Bronchial epithelial cell (primary cell): ENCODE measurements at places on chromosomes 4 and X.
A peak's percentile ranks its signal among the peaks of the same experiment; 100 is the strongest.

GRCh38 chr4:52010986-52011385 is 9.2 kb downstream of the LRRC66 start:
- DNase-seq, result no peak

GRCh38 chr4:187470061-187470460 is 525.5 kb upstream of the ZFP42 start:
- DNase-seq, result no peak

- peak; percentile 16 for DNase-seq
These were observed 207.4 kb downstream of the TMA16 start for GRCh38 chr4:163701916-163702315.

DNA sequence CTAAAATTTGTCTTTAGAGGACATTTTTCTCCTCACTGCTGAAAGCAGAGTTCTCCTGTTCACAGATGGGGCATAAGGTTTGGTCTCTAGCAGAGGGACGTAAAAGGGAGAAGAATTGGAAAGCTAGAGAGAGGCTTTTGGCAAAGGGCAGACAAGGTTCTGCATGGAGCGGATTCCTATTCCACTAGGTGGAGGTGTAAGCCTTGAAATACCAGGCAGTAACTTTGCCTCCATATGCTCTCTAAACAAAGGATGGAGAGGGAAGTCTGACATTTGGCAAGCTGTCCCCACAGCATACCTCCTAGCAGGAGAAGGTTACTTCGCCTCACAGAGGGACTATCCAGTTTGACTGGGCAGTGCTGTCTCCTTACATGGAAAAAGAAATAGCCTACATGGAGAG is 174.7 kb downstream of the DACH2 start:
- no peak for DNase-seq

DNA sequence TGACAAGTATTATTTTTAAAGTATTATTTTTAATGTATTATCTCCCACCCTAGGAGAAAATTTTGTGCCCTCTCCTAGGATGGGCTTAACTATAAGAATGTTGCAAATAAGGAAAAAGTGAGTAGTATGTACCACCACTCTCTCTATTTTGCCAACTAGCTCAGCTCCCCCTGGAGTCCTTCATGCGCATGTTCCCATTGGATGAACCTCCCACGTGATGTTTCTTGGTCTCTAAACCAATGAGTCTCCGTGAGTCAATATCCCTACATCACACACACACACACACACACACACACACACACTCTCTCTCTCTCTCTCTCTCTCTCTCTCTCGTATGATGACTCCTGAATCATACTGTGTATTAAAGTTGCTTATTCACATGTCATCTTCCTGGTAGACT is 129.7 kb upstream of the ZFP42 start:
- DNase-seq, result no peak

DNA sequence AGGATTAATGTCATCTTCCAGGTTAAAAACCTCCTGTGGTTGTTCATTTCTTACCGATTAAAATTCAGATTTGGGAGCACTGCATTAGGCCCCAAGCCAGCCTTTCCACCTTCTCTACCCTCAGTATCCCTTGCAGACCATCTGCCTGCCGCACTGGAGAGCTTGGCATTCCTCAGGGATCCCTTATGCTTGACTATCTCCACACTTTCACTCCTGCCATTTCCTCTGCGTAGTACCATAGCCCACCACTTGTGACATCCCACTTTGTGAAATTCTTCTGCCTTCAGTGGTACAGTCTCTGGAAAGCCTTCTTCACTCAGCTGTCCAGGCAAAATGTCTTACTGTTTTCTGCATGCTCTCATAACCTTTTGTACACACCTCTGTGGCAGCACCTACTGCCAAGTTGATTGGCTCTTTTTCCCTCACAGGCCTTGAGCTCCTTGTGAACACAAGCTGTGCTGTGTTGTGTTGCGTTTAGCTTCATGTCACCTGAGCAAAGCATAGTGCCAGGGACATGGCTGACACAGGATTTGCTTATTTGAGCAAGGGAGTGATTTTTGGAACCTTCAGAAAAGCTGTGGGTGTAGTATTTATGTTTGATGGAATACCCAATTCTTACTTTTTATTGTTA is 156.4 kb downstream of the ARX start:
- DNase-seq, result no peak

DNA sequence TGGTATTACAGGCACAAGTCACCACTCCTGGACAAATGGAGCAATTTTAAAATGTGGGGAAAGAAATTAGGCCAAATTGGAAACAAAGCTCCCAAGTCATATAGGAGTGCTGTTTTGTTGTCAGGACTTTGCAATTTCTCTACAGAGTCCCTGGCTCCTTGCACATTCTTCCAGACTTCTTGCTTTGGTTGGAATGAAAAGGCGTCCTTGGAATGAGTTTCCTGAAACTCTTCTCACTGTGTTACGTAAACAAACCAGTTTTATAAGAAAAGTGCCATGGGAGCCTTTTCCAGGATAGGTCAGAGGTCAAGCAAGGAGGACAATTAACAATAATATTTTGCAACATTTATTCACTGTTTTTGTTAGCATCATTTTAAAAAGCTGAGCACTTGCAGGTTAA is 32.4 kb upstream of the KIT start:
- DNase-seq, result no peak

GRCh38 chrX:119942173-119942819 is 1.3 kb downstream of the NKAP start:
- no peak for DNase-seq

GRCh38 chrX:33434256-33435092 is 223.1 kb upstream of the DMD start:
- peak; percentile 40 for DNase-seq

GRCh38 chr4:41281038-41281634 is 24.4 kb downstream of the UCHL1 start:
- peak; percentile 73 for DNase-seq

GRCh38 chrX:131187206-131187605 is 101.9 kb downstream of the IGSF1 start:
- DNase-seq, result no peak

DNA sequence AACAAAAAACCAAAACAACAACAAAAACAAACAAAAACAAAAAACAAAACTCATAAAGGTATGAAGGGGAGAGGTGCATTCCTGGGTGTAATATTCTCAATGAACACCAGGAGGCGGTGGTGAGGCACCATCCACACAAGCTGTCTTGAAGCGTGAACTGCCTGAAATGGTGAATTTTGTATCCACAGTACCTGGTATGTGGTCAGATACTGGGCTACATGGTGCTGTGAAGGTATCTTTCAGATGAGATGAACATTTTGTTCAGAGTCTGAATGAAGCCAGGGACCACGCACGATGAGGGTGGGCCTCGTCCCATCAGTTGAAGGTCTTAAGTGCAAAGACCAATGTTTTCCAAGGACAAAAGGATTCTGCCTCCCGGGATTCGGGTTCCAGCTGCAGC is 58.5 kb downstream of the ASMT start:
- DNase-seq, result no peak

- DNase-seq, result no peak
These were observed 39.8 kb downstream of the GPM6A start for GRCh38 chr4:175772170-175772705.

DNA sequence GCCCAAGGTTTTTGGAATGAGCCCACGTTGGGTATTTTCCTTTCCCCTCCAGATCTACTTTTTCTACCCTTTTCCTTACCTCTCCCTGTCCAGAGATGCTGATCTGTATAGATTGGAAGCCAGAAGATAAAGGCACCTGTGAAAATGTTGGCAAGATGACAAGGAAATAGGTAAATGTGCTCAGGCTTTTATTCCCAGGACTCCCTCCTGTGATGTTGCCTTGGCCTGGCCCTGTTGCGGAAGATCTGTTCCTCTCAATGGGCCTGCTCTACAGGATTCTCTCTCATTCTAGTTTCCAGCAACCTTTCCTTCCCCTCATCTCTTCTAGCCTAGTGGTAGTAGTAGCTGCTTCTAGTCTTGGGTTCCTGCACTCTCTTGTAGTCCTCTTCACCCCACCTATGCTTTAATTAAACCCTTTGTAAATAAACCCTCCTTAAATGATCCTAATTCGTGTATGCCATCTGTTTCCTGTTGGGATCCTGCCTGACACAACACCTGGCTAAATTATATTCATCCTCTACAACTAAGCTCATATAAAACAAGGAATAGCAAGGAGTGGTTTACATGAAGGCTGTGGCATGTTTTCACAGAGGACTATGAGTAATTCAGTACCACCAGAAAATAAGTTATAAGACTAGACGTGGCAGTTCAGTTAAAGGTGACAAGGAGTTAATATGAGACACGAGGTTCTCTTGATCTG is 95.7 kb upstream of the MAOA start:
- DNase-seq, result peak; percentile 34
